Activated T-helper 1 cell treated with anti-CD3 and anti-CD28 coated beads, Interleukin-2, amount 50 U/mL, for 16 hours (primary cell): ENCODE measurements at places on chromosomes 1 and 21.

GRCh38 chr1:201590474-201590873 is 51.5 kb downstream of the NAV1 start:
- no peak for DNase-seq

DNA sequence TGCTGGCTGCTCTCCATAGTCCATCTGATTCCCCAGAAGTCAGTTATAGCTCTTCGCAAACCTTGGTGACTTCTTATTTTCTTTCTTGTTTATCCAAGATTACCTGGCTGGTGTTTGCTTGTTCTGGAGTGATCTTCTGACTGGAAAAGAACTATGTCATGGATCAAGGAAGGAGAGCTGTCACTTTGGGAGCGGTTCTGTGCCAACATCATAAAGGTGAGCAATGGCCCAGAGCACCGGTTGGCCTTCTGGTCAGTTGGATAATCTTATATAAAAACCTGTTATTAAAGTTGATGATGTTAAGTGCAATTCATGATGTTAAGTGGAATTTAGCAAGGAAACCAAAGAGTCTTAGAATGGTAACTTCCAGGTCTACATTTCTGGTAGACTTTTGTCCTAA is 672 bp downstream of the DHDDS start:
- no peak for DNase-seq

DNA sequence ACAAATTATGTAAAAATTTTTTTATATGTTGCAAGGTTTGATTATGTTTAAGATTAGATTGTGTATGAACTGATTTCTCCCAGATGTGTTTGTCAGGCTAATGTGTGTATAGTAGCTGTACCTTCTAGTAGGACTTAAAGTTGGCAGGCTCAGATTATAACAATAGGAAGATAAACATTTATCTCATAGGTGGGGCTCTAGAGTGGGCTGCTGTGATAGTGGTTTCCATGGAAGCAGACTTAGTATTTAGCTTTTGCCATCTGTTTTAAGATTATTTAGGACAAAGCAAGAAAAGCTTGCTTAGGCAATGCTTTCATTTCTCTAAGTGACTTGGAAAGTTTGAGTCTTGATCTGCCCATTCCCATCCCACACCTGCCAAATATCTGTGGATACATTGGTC is 187.7 kb upstream of the CACYBP start:
- no peak for DNase-seq

GRCh38 chr1:222794656-222795474 is 20.0 kb upstream of the DISP1 start:
- DNase-seq = no peak

GRCh38 chr1:28883242-28883616 is 31.1 kb upstream of the EPB41 start:
- no peak for DNase-seq

DNA sequence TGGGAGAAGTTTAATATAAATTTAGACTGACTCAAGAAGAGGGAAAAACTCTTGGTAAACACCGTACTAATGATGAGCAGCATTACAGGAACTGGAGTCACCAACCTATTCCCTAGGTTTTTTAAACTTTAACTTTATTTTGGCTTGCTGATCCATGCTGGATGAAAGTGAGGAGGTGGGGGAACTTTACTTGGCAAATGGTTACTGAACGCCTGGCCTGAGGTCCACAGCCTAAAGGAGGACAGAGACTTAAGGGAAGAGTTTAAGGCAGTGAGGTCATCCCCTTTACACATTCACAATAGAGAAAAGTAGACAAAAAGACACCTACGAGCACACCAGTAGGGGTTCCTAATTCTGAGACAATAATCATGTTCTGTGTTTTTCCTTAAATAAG is 25.6 kb upstream of the A3GALT2 start:
- no peak for DNase-seq
